ENCODE measurements at places on chromosomes 2 and 18. TPM values are rescaled to one million over a fixed set of nuclear protein-coding genes. Genes with fewer than 3 reads are reported as not detected.

Gene DSC1
- total RNA-seq = not detected

Gene SAG
- not detected for total RNA-seq

Gene CXCR1
- total RNA-seq = not detected

GRCh38 chr2:103161456-103162289, 399.8 kb downstream of the TMEM182 start:
- no peaks in the 10 kb centered on the region for H3K27me3 ChIP-seq
- no peaks in the 10 kb centered on the region for H3K36me3 ChIP-seq
- H3K4me1 ChIP-seq = no peaks in the 10 kb centered on the region
- no peak overlapping the region for H3K4me3 ChIP-seq

DNA sequence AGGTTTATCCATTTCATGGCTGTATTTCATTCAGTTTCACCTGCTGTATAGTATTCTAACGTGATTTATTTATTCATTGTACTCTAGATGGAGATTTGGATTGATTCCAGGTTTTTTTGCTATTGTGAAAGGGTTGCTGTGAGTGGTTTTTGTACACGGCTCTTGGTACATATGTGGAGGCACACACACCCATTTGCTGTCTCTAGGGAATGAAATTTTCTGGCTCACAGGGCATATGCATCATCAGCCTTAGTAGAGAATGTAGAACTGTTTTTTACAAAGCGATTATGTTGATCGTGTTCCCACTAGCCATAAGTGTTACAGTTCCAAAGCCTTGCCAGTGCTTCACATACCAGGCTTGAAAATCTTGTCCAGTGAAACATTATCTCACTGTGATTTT, 5.1 kb downstream of the SPTBN1 start:
- no peak overlapping the region for H3K4me3 ChIP-seq
- no peak for DNase-seq
- no peaks in the 10 kb centered on the region for H3K36me3 ChIP-seq
- H3K27ac ChIP-seq = no peak overlapping the region

Measured in Peyer's patch (tissue), 4 donors.